ENCODE measurements at places on chromosomes 1 and 21. TPM values are rescaled to one million over a fixed set of nuclear protein-coding genes. Genes with fewer than 3 reads are reported as not detected.

The PPIAL4G gene
- total RNA-seq = 0.44 TPM

- peak overlapping the region; percentile 47 for H3K4me3 ChIP-seq
- H3K36me3 ChIP-seq = peaks cover 13% of the 10 kb centered on the region
- DNase-seq = no peak
- H3K27ac ChIP-seq = peak overlapping the region; percentile 53
- H3K4me1 ChIP-seq = peaks cover 95% of the 10 kb centered on the region
- H3K27me3 ChIP-seq = no peaks in the 10 kb centered on the region
These were observed 16.3 kb downstream of the CAPZB start for GRCh38 chr1:19469004-19469403.

DNA sequence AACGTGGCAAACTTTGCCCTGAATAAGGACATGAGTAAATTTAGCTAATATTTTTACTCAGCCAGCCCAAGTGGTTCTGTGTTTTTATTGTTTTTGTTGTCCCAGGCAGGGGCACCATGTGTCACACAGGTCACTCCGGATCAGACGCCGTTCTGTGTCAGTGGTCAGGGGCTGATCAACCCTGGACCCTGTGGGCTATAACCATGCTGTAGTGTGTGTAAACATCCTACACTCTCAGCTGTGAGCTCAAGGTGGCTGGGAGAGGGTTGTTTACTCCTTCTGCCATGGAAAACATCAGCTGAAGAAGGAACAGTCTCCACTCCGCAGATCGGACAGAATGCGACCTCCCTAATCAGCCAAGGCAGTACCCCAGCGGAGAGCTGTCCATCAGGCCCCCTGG is 26.5 kb upstream of the KCNQ4 start:
- H3K4me3 ChIP-seq = no peak overlapping the region
- no peak overlapping the region for H3K27ac ChIP-seq
- no peaks in the 10 kb centered on the region for H3K27me3 ChIP-seq
- DNase-seq = no peak
- H3K4me1 ChIP-seq = peaks cover 2% of the 10 kb centered on the region

- no peak for DNase-seq
- no peaks in the 10 kb centered on the region for H3K4me1 ChIP-seq
- H3K36me3 ChIP-seq = no peaks in the 10 kb centered on the region
- no peaks in the 10 kb centered on the region for H3K27me3 ChIP-seq
- H3K4me3 ChIP-seq = no peak overlapping the region
These were observed 187.7 kb upstream of the CACYBP start for GRCh38 chr1:174812016-174812415.

The FGR gene
- 1.6 TPM for total RNA-seq

DNA sequence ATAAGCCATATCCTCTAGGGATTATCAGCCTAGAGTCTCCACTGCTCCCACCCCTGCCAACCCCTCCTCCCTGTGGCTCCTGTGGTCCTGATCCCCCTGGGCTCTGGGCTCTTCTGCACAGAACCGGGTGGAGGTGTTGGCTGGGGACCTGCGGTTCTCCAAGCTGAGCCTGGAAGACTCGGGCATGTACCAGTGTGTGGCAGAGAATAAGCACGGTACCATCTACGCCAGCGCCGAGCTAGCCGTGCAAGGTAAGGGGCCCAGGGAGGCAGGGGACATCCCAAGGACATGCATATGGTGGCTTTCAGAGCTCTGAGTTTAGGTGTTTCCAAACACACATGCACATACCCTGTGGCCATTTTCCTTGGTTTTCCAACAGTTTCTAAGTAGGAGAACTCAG is 19.3 kb downstream of the CNTN2 start:
- no peak overlapping the region for H3K4me3 ChIP-seq
- no peak for DNase-seq
- no peak overlapping the region for H3K27ac ChIP-seq
- H3K27me3 ChIP-seq = no peaks in the 10 kb centered on the region
- H3K36me3 ChIP-seq = no peaks in the 10 kb centered on the region
- no peaks in the 10 kb centered on the region for H3K4me1 ChIP-seq
